Pericardium fibroblast (primary cell): ENCODE measurements at places on chromosomes 7 and 10. TPM values are rescaled to one million over a fixed set of nuclear protein-coding genes. Genes with fewer than 3 reads are reported as not detected.

OR2A42 gene
- total RNA-seq, result not detected in 2 replicates

PRF1 gene
- not detected in 2 replicates for total RNA-seq

NDUFA5 gene
- 25.8 and 30.2 TPM in 2 replicates for total RNA-seq

GPR37 gene
- total RNA-seq, result 0.23 TPM in 1 of 2 replicates, not detected in the other

FAM25C gene
- not detected in 2 replicates for total RNA-seq

CCDC3 gene
- 2.4 and 2.9 TPM in 2 replicates for total RNA-seq

RTKN2 gene
- not detected in 2 replicates for total RNA-seq

FHIP2A gene
- total RNA-seq, result 16.5 and 25.3 TPM in 2 replicates

ATOH7 gene
- total RNA-seq, result not detected in 2 replicates

KCNH2 gene
- total RNA-seq, result 0.12 and 0.34 TPM in 2 replicates

GNAT3 gene
- total RNA-seq, result not detected in 2 replicates

TFEC gene
- not detected in 2 replicates for total RNA-seq

CRYGN gene
- under 0.01 TPM in 1 of 2 replicates, not detected in the other for total RNA-seq

EPHB4 gene
- 44.6 and 62.8 TPM in 2 replicates for total RNA-seq
